ENCODE measurements at places on chromosomes 4 and X. TPM values are rescaled to one million over a fixed set of nuclear protein-coding genes. Genes with fewer than 3 reads are reported as not detected.

The MPP1 gene
- 12.3 TPM for total RNA-seq

The SLIT2 gene
- 121 TPM for total RNA-seq

The TCEAL7 gene
- total RNA-seq, result 4.9 TPM

The SLC34A2 gene
- 0.34 TPM for total RNA-seq

The NKX3-2 gene
- 19.1 TPM for total RNA-seq

The PABPC5 gene
- total RNA-seq, result 9.0 TPM

The F8A3 gene
- not detected for total RNA-seq

The ARHGAP10 gene
- total RNA-seq, result 12.5 TPM

The JADE3 gene
- total RNA-seq, result 4.8 TPM

The GLA gene
- total RNA-seq, result 26.5 TPM

The SPANXD gene
- total RNA-seq, result not detected

The MAGEC2 gene
- 0.05 TPM for total RNA-seq

The FRG1 gene
- total RNA-seq, result 49.4 TPM

The PAGE5 gene
- total RNA-seq, result not detected

The SPP1 gene
- 5.7 TPM for total RNA-seq

The AVPR2 gene
- total RNA-seq, result 0.25 TPM

The FOXP3 gene
- 0.22 TPM for total RNA-seq

The MAGEE2 gene
- total RNA-seq, result 3.0 TPM
